Occipital lobe (tissue), 3 donors: ENCODE measurements at places on chromosomes 1 and 21.

DNA sequence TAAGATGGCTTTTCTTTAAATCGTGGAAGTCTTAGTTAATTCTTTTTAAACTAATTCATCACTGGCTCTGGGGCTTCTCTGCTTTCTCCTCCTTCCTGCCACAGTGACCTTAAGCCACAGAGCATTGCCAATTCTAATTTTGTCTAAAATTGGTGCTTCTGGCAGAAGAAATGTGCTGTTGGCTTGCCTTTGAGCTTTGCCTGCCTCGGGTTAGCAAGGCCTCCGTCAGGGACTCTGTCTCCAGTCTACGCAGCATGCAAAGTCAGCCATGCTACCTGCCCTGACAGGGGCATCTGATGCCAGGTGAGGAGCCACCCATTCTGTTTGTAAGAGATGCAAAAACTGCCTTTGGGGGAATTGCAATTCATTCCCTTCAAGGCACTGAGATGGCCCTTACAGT, 25.2 kb downstream of the CLDN14 start:
- DNase-seq = no peak

- no peak for DNase-seq
These were observed 216.9 kb downstream of the RYR2 start for GRCh38 chr1:237258871-237259270.

- DNase-seq = no peak
These were observed 144.7 kb downstream of the MRPL39 start for GRCh38 chr21:25462517-25462971.

- DNase-seq = no peak
These were observed 243.4 kb downstream of the TRABD2B start for GRCh38 chr1:47753808-47754207.

DNA sequence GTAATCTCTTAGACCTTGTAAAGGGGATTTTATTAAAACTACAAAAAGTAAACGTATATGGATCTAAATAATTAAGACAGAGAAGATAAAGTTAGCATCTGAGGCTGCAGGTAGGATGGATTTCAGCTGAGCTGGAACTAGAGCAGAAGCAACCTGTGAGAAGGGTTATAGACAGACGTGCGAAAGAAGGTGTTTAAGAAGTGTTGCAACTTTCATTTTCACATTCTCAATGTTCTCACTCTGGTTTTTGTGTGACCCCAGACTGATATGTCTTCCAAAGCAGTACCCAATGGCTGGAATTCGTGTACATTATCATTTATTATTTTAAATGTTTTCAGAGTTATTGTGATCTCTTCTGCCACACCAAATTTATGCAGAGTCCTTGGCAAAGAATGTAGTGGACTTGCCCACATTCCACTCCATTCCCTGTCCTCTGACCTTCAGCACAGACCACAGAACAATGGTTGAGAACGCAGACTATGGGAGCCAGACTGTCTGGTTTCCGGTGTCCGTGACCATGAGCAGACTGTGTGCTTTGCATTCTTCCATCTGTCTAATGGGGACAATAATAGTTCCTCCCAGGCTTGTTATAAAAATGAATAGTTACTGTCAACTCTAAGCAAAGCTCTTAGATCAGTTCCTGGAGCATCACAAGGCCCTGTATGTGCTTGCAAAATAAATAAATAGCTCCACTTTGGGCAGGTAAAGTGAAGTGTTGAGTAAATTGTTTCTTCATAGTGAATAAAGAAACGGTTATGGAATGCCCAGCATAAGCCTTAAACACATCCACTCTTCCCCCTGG, 140.6 kb upstream of the SAMSN1 start:
- DNase-seq = no peak

DNA sequence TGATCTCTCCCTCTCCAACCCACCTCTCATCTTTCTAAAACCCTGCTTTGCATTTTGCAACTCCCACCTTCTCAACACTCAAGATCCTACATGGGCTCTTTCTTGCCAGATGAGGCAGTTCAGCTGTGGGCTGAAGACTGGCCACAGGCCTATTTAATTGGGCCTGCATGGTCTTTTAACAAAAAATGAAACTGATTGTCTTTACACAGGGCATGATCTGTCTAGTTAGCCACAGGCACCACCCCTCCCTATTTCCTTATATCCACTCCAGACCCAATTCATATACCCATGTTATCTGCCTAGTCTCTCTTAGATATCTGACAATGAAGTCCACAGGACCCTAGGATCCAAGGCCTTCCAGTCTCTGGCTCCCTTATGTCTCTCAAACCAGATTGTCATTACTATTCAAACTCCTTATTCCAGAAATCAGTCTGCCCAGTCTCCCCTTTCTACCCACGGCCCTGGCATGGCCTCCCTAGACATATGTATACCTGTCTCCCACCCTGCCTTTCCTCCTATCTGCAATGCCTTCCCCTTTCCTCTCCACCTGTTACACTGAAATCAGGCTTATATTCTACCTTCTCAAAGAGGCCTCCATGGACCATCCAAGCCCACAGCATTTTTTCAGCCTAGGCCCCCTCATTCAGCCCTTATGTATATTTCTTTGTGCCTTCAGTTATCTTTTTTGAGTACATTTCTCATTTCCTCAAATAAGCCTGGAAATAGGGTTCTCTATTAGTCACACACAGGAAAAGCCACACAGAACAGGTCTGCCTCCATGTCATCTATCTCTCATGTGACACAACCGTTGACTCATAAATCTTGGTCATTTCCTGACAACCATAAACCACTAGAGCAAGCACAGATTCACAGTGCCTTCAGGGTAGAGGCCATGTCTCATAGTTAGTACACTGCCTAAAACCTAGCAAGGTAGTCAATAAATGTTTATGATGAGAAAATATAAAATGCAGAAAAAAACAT, 39.0 kb downstream of the LPAR3 start:
- no peak for DNase-seq

- DNase-seq = no peak
These were observed 39.9 kb downstream of the EPB41 start for GRCh38 chr1:28954126-28954726.

GRCh38 chr1:189775343-189775742, 702.3 kb downstream of the BRINP3 start:
- no peak for DNase-seq

GRCh38 chr1:36768486-36769178, 265.7 kb downstream of the GRIK3 start:
- no peak for DNase-seq
